ENCODE measurements at places on chromosomes 11 and 22. TPM values are rescaled to one million over a fixed set of nuclear protein-coding genes. Genes with fewer than 3 reads are reported as not detected.

SCN2B gene
- total RNA-seq: not detected

FHIP1B gene
- total RNA-seq: 61.0 TPM

PIWIL4 gene
- total RNA-seq: 3.3 TPM

ABCG4 gene
- 1.1 TPM for total RNA-seq

OR6T1 gene
- total RNA-seq: not detected

NPAS4 gene
- total RNA-seq: not detected

FEN1 gene
- 8.9 TPM for total RNA-seq

SYT9 gene
- total RNA-seq: 0.84 TPM

FAM111B gene
- total RNA-seq: 0.39 TPM

DUSP8 gene
- 4.0 TPM for total RNA-seq

DNAJB13 gene
- total RNA-seq: not detected

SGSM1 gene
- total RNA-seq: 5.1 TPM

CFAP300 gene
- 1.8 TPM for total RNA-seq

BUD13 gene
- total RNA-seq: 13.8 TPM

KRTAP5-1 gene
- not detected for total RNA-seq

GGTLC2 gene
- total RNA-seq: not detected

CST6 gene
- 2,600 TPM for total RNA-seq

OTUB1 gene
- 94.8 TPM for total RNA-seq

CAT gene
- 152 TPM for total RNA-seq

AAMDC gene
- 26.0 TPM for total RNA-seq

MMP12 gene
- not detected for total RNA-seq

CCDC87 gene
- total RNA-seq: 0.29 TPM

OR10A2 gene
- total RNA-seq: not detected

ENTHD1 gene
- not detected for total RNA-seq

CHORDC1 gene
- 29.8 TPM for total RNA-seq

CRYBA4 gene
- total RNA-seq: not detected

LMNTD2 gene
- 20.4 TPM for total RNA-seq

ZC3H7B gene
- total RNA-seq: 30.1 TPM

CHRM4 gene
- 2.8 TPM for total RNA-seq

OLFML1 gene
- 4.0 TPM for total RNA-seq

ART5 gene
- 3.2 TPM for total RNA-seq

YPEL4 gene
- 4.3 TPM for total RNA-seq

PC gene
- 14.1 TPM for total RNA-seq

OR51F1 gene
- total RNA-seq: not detected

MLC1 gene
- 0.36 TPM for total RNA-seq

SOX6 gene
- total RNA-seq: 11.5 TPM

DEFB131B gene
- total RNA-seq: not detected

CCDC89 gene
- total RNA-seq: 0.21 TPM

P2RX3 gene
- not detected for total RNA-seq

All from lower leg skin (tissue), 4 donors.